ENCODE measurements at places on chromosomes 5 and 9.

DNA sequence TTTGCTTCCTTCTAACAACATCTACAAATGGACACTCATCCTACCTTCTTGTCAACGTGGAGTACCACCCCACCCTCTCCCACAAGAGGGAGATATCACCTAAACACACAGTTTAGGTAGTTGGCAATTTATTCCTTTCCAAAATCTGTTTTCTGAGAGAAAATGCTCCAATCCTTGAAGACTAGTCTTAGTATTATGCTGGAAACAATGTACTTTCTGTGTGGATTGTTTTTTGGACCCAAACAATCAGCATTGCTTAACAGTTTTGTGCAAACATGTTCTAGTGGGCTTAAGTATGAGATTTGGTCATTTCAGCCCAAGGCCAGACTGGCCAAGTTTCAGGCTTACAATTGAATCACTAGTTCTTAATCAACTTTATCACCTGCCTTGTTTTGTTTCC, 359.1 kb downstream of the ARHGEF28 start:
- DNase-seq = peak; percentile 31

DNA sequence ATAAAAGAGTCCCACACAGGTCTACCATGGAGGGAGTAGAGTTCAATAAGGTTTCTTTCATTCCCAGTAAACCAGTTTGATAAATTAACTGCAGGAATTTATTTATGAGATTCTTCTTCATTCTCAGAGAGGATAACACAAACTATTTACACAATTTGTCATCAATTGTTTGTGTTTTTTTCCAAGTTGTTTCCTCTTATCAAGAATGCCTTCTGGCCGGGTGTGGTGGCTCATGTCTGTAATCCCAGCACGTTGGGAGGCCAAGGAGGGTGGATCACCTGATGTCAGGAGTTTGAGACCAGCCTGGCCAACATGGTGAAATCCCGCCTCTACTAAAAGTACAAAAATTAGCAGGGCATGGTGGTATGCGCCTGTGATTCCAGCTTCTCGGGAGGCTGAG, 216.7 kb downstream of the MLLT3 start:
- DNase-seq = peak; percentile 51

DNA sequence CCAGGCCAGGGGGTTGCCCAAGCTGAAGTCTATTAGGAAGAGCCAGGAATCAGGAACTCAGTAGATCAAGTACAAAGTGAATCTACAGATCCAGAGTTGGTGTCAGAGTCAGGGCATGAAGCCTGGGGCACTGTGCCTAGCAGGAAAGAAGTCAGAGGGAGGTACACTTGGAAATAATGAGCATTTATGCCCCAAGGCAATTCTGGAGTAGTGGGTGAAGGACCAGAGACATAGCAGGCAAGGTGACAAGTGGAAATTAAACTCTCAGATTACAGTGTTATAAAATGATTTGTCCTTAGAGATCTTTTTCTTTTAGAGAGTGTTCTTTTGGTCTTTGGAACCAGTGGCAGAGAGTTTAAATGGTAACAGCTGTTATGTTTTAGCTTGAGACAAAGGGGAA, 138.0 kb downstream of the ADAMTSL1 start:
- DNase-seq = no peak

GRCh38 chr9:113511856-113512761, 48.6 kb downstream of the RGS3 start:
- DNase-seq = no peak

DNA sequence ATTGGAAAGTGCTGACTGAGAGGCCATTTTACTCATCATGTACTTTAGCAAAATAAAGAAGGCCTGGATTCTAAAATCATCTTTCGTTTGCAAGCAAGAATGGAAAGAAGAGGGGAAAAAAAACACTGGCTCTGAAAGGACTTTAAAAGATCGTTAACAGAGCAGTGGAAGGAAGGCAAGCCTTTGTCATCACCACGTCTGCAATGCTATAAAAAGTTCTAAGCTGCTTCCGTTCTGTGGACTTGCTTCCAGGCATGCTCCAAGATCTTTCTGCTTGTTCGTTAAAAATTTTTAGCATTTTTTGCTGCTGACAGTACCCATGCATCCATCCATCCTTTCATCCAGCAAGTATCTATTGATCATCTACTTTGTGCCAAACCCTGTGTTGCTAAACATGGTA, 226.5 kb downstream of the GABBR2 start:
- DNase-seq = no peak

DNA sequence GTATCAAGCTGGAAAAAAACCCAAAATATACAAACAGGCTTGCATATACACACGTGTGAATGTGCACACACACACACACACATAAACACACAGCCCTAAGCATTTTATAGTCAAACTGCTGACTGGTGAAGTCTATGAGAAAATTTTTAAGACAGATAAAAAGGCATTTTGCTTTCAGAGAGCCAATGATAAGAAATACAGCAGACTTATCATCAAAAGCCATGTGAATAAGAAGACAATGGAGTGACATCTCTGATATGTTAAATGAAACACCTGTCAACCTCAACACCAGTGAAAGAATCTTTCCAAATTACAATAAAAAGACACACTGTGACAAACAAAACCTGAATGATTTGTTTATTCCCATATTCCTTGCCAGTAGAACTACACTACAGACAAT, 233.3 kb downstream of the CDH9 start:
- no peak for DNase-seq

GRCh38 chr5:123756318-123756665, 244.3 kb downstream of the CSNK1G3 start:
- DNase-seq = no peak
